ENCODE measurements at places on chromosomes 16 and 17.

GRCh38 chr17:64420143-64420670 lies 28.7 kb upstream of the MILR1 start:
- DNase-seq: no peak

DNA sequence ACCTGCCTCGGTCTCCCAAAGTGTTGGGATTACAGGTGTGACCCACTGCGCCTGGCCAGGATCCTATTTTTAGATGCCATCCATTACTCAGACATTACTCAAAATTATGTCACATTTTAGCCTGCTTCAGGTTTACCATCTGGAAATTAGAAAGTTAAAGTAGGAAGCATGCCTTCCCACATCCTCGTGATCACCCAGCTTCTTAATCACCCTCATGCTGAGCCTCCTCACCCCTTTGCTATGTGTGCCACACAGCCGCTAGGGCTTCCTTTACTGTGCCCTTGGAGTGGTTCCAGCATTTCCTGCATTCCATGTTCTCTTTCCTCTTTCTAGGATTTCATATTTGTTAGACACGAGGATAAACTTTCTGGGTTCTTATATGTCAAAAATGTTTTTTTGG lies 9.3 kb downstream of the ADORA2B start:
- DNase-seq: no peak

DNA sequence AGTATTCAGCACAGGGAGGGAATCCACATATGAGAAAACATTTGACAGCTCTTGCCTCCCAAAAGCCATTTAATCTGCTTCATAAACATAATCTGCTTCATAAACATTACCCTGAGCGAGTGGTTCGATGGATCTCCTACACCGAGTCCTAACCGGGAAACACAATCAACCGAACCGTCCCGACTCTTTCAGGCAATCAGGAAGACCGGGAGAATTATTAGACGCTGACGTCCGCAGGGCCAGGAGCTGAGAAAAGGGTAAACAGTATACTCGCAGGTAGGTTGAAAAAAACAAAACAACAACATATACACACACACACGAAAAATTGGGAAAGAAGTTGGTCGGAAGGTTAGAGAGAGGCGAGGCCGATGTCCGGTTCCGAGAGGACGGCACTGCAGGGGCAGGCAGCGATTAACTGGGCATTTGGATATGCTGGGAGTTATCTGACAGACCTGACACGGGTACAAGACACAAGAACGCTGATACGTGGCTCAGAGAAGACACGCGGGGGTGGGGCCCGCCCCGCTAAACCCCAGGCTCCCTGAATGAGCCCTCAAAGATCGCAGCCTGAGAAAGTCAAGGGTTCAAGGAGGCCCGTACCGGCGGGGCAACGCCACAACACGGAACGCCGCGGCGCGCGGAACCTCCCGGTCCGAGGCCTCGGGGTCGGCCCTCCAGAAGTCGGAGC lies 585 bp downstream of the AP1G1 start:
- DNase-seq: no peak

GRCh38 chr17:8941520-8941919 lies 24.0 kb downstream of the PIK3R5 start:
- DNase-seq: peak; percentile 61

GRCh38 chr16:48870141-48870540 lies 260.2 kb upstream of the N4BP1 start:
- no peak for DNase-seq

GRCh38 chr17:3995067-3995466 lies 30.8 kb upstream of the ATP2A3 start:
- DNase-seq: no peak

GRCh38 chr17:62572888-62573401 lies 54.5 kb upstream of the MRC2 start:
- DNase-seq: no peak

- DNase-seq: no peak
Observed at GRCh38 chr16:8554881-8555280, 35.4 kb downstream of the TMEM114 start.

DNA sequence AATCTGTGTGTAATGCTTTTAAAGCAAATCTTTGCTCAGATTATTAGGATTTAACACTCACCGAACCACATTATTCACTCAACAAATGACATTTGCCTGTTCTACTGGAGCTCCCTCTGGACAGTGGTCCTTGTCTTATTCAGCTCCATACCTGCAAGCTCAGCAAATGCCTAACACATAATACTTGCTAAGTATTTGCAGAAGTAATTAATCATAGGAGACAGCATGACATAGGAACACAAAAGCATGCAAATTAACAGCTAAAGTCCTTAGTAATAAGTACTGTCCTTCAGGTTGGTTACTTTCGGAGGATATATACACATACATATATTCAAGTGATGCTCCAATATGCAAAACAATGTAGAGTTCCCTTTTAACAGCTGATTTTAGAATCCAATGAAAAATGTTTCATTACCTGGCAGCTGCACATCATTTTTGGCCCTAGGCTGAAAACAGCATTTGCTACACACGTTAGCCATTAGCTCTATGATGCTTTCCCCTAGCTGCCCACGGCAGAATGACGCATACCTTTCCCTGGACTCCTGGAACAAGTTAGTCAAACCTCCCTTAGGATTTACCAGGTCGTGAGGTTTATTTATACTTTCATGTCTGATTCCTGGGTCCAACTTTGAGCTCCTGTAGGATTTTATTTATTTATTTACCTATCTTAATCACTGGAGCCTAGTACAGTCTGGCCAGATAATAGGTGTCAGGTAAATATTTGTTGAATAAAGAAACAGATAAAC lies 8.6 kb downstream of the BRD7 start:
- no peak for DNase-seq

- no peak for DNase-seq
Observed at GRCh38 chr17:50348522-50349242, 2.8 kb downstream of the XYLT2 start.

DNA sequence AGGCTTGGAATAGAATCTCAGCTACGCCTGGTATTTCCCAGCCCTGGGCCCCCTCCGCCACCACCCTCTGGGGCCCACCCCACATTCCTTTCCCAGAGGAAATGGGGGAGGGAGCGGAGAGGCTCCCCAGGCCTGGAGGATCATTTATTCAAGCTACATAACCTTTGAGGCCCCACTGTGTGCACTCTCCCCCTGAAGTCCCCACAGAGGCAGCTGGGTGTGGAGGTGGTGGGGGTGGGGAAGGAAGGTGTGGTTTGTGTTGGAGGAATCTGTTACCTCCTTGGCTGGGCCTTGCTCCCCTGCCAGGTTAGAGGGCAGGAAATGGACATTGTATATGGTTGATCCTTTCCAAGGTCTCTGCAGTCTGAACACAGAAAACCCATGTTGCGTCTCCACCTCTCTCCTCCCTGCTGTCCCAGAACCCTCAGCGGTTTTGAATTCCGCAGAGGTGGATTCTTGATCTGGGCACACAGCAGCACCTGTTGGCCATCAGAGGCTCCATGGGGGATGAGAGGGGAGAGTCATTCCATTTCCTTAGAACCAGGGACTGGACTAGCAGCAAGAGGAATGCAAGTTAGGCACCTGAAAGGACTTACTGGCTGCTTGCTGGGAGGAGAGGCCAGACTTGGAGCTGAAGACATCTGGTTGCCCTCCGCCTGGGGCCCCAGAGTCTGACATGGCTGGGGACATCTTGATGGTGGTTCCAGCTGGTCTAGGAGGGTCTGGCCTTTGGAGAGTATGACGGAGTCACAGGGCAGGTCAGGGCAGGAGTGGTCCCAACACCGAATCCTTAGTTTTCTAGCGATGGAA lies 23.0 kb downstream of the ARHGAP23 start:
- DNase-seq: no peak

GRCh38 chr17:16584273-16584995 lies 15.4 kb upstream of the ZNF287 start:
- peak; percentile 96 for DNase-seq

- DNase-seq: no peak
Observed at GRCh38 chr17:9268546-9268945, 247.2 kb downstream of the NTN1 start.

DNA sequence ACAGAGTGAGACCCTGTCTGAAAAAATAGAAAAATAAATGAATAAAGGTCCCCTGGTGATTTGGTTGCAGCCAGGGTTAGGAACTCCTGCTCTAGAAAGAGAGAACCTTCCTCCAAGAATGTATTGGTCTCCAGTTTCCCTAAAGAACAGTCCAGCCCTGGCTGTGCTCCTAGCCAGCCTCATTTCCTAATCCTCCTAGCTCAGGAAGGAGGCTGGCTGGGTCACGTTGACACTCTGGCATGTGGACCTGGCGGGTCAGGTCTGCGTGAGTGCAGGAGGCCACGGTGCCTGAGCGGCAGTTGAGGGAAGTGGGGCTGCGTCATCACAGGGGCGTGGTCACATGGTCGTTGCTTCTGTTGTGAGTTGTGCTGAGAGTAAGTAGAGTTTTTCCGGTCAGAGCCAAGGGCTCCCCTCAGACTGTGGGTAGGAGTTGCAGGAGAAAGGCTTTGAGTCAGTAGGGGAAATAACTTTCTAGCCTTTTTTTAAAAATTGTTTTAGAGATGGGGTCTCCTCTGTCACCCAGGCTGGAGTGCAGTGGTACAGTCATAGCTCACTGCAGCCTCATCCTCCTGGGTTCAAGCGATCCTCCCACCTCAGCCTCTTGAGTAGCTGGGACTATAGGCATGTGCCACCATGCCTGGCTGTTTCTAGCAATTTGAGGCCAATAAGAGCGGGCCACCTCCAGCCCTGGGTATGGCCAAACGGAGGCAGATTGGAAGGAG lies 194.0 kb upstream of the CIBAR2 start:
- peak; percentile 46 for DNase-seq

GRCh38 chr17:59108400-59109102 lies 1.9 kb upstream of the TRIM37 start:
- DNase-seq: no peak

DNA sequence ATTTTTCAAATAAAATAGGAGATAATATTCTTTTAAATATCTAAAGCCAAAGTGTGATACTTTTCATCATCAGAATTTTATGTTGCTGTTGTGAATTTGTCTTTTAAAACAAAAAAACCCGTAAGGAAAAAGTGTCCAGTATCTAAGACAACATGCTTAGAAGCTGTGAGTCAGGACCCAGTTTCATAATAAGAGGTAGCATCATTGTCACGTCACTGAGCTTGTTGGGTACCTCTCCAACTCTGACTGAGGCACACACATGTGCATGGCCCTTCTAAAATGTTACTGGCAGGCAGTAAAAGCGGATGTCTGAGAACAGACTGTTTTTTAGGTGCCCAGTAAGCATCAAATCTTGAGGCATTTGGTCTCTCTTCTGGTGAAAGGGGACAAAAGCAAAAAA lies 2.5 kb downstream of the CIAPIN1 start:
- no peak for DNase-seq

- DNase-seq: no peak
Observed at GRCh38 chr17:82305727-82306300, 11.6 kb downstream of the CD7 start.

DNA sequence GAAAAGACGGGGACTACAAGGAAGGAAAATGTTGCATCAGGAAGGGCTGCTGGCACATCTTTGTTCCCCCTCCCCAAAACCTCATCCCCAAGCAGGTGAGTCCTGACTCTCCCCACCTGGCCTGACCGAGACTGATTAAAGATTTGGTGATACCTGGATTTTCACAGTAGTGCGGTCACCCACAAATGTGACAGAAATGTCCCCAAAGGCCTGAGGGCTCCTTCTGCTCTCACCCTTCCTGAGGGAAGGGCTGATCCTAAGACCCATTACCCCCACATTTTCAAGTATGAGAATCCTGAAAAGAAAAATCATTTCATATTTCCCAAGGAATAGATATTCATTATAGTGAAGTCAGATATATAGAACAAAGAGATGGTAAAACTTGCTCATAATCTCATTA lies 28.8 kb downstream of the TBC1D3B start:
- peak; percentile 44 for DNase-seq

GRCh38 chr17:61160789-61161445 lies 238.7 kb upstream of the TBX2 start:
- no peak for DNase-seq

DNA sequence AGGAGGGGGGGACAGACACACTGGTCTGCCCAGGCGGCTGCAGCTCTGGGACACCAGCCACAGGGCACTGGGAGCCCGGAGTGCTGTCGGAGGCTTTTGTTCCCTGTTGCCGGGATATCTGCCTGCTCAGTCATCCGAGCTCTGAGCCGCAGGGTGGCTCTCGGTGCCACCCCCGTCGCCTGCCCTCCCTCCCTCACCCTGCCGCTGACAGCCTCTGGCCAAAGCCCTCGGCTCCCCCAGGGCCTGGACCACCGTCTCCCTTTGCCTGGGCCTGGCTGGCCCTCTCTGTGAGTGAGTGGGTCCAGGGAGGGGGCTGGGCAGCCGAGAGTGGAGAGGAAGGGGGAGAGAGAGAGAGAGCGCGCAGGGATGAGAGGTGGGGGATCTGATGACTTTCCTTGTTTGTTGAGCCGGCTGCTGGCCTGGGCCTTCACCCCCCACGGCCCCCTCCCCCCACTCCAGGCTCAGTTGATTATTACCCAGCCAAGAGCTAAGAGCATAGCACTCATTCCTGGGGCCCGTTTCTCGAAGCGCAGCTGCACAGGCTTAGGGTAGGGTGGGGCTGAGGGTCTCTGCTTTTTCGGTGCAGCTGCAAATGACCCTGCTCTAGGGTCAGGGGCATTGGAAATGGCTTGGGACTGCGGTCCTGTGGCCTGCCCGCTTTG lies 2.7 kb downstream of the FOXJ1 start:
- no peak for DNase-seq

- DNase-seq: no peak
Observed at GRCh38 chr16:10120953-10121352, 61.3 kb downstream of the GRIN2A start.

DNA sequence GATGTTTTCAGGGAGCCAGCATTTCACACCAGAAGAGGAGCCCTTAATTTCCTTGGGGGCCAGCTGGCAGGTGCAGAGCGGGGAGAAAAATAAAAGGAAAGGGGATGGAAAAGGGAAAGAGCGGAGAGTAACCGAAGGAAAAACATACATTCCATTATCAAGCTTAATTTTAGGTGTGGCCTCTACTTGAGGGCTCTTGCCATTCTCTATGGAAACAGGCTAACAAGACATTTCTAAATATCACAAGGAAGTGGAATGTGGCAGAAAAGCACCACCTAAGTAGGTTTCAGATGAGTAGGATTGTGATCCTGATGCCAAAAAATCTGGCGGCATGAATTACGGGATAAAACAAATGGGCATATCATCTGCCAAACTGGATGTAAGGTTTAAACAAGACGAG lies 970 bp upstream of the DYNC1LI2 start:
- no peak for DNase-seq

DNA sequence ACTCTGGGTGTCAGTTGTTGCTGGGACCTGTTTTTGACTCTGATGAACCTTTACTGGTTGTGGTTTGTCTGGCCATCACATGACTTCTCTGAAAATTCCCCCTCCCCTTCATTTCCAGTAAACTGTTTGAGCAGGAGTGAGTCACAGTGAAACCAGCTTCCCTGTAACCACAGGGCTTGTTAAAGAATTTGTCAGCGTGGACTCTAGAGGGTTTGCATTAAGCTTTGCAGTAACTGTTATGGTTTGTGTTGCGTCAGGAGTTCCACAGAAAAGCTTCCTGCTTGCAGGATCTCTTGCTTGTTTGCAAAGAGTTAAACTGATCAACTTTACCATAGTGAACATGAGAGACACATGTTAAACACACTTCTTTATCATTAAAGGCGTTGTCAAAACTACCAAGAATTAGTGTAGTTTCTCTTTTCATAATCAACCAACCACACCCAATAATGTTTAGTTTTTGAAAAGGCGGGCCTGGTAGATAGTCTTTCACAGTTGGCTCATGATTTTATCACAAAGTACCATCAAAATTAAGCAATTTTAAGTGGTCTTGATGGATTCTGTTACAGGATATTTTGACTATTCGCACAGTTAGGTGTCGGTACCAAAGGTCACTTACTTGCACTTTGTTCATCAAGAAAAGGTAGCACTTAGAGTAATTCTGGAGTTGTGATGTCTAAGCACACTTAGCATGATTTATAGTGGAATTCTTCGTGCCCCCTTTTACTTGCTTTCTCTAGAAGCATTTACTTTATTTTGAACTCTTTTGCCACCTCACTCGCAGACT lies 79.3 kb downstream of the VMP1 start:
- peak; percentile 93 for DNase-seq
